ENCODE measurements at places on chromosomes 7 and 10. TPM values are rescaled to one million over a fixed set of nuclear protein-coding genes. Genes with fewer than 3 reads are reported as not detected.

CALCR gene
- total RNA-seq = not detected

GRCh38 chr7:111560773-111561653 is 1.3 kb downstream of the IMMP2L start:
- no peak for DNase-seq

- DNase-seq = no peak
These were observed 45.0 kb downstream of the VOPP1 start for GRCh38 chr7:55527307-55527706.

- no peak for DNase-seq
These were observed 19.5 kb upstream of the RHEB start for GRCh38 chr7:151539088-151539671.

DNA sequence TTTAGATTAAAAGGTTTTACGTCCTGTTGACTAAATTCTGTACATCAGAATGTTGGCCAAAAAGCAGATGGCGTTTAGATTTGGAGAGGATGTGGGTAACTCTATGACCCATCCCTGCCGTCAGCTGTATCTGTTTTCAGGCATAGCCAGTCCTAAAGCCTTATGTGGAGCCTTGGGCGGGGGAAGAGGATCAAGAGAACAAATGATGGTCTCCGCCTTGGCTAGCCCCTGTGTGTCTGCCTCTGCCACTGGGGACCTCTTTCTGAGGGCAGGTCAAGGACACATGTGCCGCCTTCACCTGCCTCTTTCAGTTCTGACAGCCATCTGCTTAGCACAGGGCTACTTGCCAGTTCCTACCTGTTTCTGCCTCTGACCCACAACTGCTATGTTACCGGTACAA is 24.1 kb downstream of the PDSS1 start:
- DNase-seq = peak; percentile 83

DNA sequence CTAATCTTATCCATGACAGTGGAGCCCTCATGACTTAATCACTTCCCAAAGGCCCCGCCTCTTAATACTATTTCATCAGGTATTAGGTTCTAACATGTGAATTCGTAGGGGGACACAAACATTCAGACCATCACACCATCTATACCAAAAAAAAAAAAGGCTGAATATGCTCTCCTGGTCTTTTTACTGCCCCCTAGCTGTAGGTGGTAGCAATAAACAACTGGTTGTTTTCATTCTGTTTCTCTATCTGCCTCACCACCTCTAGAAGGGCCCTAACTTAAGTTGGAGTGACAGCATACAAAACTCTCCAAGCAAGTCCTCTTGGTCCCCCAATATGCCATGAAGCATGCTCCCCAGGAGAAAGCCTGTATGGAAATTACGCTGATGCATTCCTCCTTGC is 94.1 kb downstream of the GRM8 start:
- no peak for DNase-seq

- DNase-seq = no peak
These were observed 436.8 kb upstream of the FOXK1 start for GRCh38 chr7:4245135-4245865.

DNA sequence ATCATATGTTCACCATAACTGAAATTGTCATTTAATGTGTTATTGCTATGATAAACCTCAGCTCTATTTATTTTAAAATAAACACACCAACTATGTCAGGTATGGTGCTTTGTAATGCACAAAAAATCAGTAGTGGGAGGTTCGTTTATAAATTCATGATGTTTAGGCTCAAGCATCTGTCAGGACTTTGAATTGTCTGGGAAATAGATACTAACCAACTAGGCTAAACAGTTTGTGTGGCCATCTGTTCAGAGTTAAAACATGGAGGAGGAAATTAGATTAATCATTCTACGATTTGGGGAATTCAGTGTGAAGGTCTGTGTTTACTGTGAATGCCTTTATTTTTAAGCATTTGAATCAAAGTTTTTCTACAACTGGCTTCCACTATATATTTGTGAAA is 212.6 kb upstream of the FZD8 start:
- no peak for DNase-seq

DNA sequence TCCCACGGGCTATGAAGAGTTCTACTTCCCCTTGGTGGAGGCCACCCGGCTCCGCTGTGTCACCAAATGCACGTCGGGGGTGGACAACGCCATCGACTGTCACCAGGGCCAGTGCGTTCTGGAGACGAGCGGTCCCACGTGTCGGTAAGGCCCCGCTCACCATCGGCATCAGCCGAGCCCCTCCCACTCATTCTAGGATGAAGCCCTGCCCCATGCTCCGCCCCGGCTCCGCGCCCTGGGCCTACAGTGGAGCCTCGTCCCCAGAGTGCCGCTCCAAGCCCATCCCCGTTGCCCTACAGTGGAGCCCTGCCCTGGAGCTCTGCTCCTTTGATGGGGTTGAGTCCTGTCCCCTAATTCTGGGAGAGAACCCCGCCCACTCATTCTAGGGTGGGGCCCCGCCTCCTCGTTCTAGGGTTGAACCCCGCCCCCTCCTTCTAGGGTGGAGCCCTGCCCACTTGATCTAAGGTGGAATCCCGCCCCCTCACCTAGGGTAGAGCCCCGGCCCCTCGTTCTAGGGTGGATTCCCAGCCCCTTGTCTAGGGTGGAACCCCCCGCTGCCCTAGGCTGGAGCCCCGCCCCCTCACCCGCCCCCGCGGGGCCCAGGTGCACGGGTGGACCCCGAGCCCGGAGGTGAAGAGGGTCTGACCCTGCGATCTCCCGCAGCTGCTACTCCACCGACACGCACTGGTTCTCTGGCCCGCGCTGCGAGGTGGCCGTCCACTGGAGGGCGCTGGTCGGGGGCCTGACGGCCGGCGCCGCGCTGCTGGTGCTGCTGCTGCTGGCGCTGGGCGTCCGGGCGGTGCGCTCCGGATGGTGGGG is 3.4 kb upstream of the MUC12 start:
- peak; percentile 82 for DNase-seq

DNA sequence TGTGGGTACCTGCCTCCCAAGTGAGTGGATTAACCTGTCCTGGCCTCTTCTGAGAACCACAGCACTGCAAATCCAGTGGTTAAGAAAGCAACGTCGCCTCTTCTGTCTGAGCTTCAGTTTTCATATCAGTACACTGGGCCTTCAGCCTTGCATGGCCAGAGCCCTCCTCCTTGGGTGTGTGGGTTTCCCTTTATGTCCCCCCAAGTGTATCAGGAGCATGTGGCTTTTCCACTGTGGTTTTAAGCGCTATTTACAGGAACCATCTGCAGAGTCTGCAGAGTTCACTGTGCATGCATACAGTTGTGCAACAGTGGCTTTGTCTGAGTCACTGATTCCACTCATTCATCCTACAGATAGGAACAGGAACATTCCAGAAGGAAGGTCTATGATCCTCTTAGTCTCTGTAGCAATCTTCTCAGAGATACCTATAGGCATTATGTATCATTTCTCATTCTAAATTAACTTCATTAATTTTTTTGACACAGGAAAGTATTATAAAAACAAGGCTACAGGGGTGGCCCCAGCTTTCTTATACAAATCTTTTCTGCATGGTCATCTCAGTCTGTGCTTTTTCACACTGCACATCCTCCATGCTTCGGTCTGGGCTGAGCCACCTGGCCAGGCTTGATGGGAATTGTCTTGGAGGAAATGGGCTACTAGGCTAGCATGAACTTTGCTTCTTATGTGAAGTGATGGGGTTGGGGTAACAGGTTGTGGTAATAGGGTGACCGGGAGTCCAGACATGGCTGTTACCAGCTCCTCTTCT is 17.1 kb downstream of the MBL2 start:
- no peak for DNase-seq

LIPF gene
- not detected for total RNA-seq

GRCh38 chr7:46658281-46658680 is 737.2 kb upstream of the IGFBP3 start:
- DNase-seq = no peak
